CD4-positive, alpha-beta T cell treated with Interleukin-15 for 4 hours (primary cell): ENCODE measurements at places on chromosomes 7 and 10.

DNA sequence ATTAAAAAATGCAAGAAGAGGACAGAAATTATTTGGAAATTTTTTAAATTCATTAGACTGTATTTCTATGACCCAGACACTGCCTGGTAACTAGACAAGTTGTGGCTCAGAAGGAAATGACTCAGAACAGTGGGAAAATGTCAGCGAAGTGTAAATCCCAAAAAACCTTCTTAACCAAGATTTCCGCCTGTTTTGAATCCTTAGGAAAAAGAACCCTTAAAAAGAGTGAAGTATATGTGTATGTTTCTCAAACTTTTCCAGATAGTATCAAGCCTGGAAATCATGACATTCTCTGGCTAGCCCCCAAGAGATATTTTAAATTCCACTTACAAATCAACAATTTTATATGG is 42.7 kb upstream of the PLXNA4 start:
- no peak for DNase-seq

DNA sequence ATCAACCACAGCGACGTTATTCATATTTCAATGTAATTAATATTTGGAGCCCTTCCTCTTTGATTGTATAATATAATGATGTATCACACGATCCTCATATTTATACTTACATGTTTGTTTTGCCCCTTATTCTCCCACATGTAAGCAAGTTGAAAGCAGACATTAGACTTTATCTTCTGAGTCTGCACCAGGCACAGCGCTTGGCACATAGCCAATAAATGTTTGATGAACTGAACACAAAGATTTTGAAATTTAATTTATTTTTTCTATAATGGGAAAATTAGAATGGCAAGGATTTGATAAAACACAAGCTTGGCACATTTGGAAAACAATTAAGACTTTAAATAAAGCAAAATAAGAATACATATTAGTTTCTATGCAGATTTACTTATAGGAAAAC is 31.6 kb downstream of the ZFAND4 start:
- no peak for DNase-seq

GRCh38 chr10:46062723-46063428 is 16.8 kb upstream of the MSMB start:
- no peak for DNase-seq

GRCh38 chr7:76063525-76063924 is 15.6 kb downstream of the MDH2 start:
- DNase-seq: no peak

DNA sequence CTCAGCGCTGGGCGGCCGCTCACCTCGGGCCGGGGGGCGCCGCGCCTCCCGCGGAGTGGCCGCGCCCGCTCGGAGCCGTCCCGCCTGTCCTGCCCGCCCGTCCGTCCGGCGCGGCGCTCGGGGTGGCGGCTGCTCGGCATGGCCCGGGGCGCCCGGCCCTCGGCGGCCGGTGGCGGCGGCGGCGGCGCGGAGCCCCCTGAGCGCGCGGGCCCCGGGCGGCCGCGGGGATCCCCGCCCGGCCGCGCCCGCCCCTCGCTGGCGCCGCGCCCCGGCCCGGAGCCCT is 338 bp downstream of the SDK1 start:
- DNase-seq: no peak

- no peak for DNase-seq
Observed at GRCh38 chr7:50509459-50509858, 55.7 kb downstream of the DDC start.

GRCh38 chr7:50145226-50145625 is 52.2 kb upstream of the ZPBP start:
- DNase-seq: no peak

DNA sequence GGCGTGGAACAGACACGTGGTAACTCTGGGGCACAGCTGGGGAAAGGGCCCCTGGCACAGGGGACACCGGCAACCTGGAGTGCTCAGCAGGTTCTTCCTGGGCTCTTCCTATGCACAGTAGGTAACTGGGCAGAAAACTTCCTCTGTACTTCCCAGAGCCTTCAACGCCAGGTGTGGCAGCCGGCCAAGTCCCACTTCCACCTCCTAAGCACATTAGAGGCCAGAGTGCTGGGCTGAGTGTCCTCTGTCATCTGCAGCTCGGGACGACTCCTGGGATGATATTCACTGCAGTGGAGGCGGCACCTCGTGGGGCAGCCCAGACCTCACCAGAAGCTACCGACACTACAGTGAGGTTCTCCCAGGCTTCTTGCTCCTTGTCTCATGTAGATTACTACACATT is 114.5 kb downstream of the LARP4B start:
- DNase-seq: no peak

DNA sequence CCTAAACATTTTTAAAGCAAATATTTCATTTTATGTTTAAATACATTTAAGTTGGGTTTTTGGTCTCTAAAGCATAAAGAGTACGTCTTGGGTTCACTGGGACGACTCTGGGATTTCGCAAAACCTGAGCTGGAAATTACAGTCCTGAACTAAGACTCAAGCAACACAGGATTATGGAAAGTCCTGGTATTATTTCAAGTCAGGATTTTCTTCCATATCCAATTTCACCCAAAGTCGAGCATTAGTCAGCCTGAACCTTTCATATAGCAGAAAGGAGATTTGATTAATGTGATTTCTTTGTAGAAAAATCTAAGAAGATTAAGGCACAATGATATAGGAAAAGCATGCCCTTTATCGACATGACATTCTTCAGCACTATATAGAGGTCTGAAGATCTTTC is 100.0 kb downstream of the MTERF1 start:
- DNase-seq: no peak

GRCh38 chr10:4460267-4460666 is 365.7 kb upstream of the AKR1E2 start:
- DNase-seq: no peak

- no peak for DNase-seq
Observed at GRCh38 chr10:87842220-87842641, 21.1 kb downstream of the KLLN start.

DNA sequence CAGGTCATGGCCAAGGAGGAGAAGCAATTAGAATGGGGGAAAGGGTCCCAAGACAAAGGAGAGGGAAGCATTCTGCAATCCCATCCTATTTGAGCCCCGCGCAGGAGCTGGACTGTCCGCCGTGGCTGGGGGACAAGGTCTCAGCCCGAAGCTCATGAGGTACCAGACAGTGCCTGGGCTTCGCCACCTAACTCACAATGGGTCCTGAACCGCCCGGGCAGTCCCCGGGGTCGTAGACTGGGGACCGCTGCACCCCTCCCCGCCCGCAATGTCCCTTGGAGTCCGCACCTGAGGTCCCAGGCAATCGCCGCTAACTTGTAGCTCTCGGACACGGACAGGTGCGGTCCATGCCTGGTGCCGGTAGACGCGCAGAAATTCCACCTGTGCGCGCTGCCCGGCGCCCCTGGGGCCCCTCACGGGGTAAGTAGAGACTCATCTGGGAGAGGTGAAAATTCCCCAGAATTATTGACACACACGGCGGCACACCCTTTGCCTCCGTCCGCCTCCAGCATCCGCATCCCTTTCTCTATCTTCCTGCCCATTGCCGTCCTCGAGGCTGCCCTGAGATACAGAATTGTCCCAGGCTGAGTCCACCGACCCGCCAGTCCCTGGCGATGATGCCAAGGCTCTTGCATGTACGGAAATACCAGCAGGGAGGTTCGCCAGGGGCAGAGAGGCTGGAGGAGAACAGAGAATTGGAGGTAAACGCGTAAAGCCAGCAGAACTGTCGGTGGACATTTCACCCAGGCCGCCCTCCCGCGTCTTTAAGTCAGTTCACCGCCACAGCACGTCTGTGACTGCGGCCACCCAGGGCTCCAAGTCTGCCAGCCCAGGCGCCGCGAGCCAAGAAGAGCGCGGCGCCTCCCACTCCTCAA is 1.8 kb downstream of the CHRM2 start:
- no peak for DNase-seq

- no peak for DNase-seq
Observed at GRCh38 chr10:24722131-24722675, 1.5 kb downstream of the ARHGAP21 start.

GRCh38 chr7:154744256-154744860 is 258.6 kb downstream of the PAXIP1 start:
- no peak for DNase-seq
